ENCODE measurements at places on chromosomes 16 and 17.
A peak's percentile ranks its signal among the peaks of the same experiment; 100 is the strongest.

DNA sequence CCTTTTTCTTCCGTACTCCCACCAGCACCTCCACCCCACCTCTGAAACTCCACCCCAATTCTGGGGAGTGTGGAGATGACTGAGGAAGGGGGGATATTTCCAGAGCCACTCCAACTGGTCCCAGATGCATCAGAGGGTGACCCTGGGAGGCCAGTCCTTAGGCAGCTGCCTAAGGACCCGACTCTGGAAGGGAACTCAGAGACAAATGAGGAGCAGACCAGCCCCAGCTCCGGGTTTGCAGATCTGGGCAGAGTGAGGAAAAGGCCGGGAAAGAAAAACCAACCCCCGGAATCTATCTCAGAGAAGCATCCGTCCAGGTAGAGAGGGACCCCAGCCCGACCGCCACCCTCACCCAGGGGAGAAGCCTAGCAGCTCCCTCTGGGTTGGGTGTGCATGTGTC is 41.5 kb downstream of the SOCS3 start:
- no peak for DNase-seq

- DNase-seq: peak; percentile 5
Measured at GRCh38 chr17:4142107-4142900, 526 bp downstream of the ZZEF1 start.

DNA sequence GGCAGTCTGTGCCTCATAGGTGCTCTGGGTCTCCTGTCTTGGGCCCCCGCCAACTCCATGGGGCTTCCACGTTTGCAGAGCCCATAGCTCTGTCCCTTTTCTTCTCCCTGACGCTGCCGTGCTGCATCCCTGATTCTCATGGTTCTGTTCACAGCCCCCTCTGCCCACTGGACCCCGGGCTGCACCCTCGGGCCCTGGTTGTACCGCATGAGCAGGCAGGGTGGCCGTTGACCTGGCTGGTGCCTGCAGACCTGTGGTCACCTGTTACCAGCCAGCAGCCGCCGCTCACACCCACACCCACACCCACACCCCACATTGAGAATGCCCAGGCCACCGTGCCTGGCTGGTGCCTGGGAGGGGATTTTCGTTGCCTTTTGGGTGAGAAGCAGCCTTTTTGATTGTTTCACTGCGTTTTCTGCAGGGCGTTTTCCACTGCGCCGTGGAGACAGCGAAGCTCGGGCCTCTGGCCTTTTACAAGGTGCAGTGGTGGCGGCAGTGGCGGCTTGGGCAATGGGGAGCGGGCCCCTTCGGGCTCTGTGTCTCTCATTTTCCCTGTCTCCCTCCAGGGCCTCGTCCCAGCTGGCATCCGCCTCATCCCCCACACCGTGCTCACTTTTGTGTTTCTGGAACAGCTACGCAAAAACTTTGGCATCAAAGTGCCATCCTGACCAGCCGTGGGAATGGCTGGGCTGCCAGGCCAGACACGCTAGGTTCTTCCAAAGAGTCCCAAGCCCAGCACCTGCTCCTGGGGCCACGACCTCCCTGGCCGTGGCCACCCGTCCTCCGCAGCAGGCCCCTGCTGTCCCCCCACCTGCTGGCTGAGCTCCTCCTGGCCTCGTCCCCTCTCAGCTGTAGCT is 7.6 kb downstream of the SLC25A10 start:
- DNase-seq: no peak

GRCh38 chr16:56281249-56281805 is 90.0 kb downstream of the GNAO1 start:
- DNase-seq: no peak

- DNase-seq: no peak
Measured at GRCh38 chr17:21039839-21040575, 2.8 kb downstream of the USP22 start.

DNA sequence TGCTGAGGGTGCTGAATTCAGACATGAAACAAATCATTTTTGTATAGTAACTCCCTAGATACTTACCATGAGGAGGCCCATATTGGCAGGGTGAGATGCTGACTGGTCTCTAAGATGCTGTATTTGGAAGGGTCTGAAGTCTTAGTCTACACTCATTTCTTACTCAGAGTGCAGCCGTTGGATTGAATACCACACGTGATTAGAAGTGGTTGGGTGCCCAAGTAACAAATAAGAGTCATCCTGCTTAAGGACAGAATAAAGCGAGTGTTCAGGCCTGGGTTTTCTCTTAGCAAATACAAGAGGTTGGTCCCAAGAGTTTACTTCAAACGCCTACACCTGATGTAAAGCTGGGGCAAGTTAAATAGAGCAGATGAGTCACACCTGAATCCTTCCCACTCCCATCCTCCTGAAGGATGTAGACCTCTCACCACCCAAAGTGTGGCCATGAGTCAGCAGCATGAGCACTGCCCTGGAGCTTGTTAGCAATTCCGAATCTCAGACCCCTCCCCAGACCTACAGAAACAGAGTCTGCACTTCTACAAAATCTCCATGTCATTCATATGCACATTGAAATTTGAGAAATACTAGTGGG is 284.6 kb upstream of the CDH5 start:
- DNase-seq: no peak

DNA sequence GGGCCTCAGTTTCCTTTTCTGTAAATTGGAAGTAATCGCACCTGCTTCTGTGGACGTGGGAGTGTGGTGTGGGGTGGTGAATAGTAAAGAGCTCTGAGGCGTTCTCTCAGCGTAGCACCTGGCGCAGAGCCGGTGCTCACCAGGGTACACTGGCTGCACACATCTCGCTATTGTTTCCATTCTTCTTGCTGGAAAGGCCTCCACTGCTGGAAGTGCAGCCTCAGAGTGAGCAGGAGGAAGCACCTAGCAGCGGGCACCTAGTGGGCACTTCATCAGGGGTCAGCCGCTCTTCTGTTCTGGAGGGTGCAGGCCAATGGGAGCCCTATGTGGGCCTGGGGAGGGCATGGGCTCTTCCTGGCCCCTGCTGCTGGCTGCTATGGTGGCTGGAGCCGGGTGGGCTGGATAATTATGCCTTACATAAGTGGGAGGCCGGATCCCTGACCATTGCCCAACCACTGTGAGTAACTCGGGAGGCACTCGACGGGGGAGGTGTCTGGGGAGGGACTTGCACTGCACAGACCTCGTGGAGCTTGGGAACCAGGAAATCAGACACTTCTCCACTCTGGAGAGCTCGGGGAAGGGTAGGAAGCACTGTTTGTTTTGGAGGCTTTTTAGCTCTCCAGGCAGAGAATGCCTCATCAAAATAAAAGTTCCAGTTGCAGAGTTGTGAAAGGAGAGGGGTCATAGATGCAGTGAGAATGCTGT is 1.7 kb downstream of the MAP2K3 start:
- DNase-seq: no peak

DNA sequence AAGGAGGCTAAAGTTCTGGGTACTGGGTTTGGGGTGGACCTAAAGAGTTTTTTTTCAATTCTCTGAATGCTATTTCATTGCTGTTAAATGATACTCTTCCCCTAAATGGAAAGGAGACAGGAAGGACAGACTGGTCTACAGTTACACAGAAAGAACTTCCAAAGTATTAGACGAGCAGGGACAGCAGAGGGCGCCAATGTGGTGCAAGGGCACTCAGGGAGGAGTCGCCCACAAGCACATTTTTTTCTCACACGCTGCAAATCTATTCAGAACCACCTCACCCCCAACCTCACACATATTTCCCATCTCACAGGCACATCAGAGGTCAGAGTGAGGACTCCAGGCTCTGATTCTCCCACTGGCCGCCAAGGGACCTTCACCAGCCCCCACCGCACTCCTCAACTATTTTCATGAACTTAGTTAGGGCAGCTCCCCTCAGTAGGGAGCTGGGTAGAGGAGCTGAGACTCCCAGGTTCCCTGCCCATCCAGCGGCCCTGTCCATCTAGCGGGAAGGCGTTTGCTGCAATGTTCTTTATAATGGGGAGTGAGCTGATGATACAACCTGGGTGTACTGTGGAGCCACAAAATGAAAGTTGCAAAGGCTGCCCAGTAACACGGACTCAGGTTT is 6.8 kb upstream of the CA4 start:
- peak; percentile 37 for DNase-seq

- no peak for DNase-seq
Measured at GRCh38 chr17:50475362-50475761, 3.3 kb upstream of the RSAD1 start.

GRCh38 chr16:69894676-69895075 is 56.5 kb upstream of the CLEC18A start:
- no peak for DNase-seq

- peak; percentile 19 for DNase-seq
Measured at GRCh38 chr16:22007509-22008214, at the start of gene MOSMO. Gene MOSMO (plus strand): TSS chr16:22008111. CDS start chr16:22008302, 191 bp downstream.

- no peak for DNase-seq
Measured at GRCh38 chr17:59093702-59094231, 12.9 kb downstream of the TRIM37 start.

- no peak for DNase-seq
Measured at GRCh38 chr17:49444384-49444783, 29.7 kb upstream of the PHB1 start.

DNA sequence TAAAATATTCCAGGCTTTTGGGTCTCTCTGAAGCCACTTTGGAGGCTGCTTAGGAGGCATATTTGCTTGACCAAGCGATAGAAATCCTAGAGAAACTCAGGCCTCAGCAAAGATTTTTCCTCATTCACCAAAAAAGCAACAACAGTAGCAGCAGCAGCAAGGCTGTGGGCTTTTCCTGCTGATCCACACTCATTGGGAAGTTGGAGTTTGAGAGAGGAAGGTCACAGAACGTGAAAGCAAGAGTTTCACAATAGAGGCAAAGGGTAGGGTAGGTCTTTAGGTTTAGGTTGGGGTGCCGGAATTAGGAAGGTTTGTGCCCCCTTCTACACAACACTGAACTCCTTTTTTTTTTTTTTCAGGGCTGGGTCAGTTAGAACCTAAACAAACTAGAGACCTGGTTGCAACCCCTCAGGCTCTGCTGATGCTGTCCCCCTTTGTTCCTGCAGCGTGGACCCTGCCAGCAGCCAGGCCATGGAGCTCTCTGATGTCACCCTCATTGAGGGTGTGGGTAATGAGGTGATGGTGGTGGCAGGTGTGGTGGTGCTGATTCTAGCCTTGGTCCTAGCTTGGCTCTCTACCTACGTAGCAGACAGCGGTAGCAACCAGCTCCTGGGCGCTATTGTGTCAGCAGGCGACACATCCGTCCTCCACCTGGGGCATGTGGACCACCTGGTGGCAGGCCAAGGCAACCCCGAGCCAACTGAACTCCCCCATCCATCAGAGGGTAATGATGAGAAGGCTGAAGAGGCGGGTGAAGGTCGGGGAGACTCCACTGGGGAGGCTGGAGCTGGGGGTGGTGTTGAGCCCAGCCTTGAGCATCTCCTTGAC is 2.0 kb downstream of the TMUB2 start:
- no peak for DNase-seq

- no peak for DNase-seq
Measured at GRCh38 chr17:37134050-37134449, 185.3 kb downstream of the AATF start.
